ENCODE measurements at places on chromosomes 4 and X.
A peak's percentile ranks its signal among the peaks of the same experiment; 100 is the strongest.

- no peak for DNase-seq
Observed at GRCh38 chrX:139692506-139692849, 15.5 kb downstream of the MCF2 start.

DNA sequence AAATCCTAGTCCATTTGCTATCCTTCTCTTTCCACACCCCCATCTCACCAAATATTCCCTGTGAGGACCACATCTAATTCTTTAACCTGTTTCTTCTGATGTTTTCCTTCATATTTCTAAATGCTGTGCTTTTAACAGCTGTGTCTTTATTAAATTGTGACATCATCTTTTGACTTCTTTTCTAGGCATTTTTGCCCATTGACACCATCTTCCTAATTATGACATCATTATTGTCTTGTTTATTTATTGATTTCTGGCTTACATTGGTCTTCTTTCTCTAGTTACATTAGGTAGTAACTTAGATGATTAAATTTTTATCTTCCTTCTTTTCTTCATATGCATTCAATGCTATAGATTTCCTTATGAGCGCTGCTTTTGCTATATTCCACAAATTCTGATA is 175.8 kb upstream of the PDE5A start:
- no peak for DNase-seq

DNA sequence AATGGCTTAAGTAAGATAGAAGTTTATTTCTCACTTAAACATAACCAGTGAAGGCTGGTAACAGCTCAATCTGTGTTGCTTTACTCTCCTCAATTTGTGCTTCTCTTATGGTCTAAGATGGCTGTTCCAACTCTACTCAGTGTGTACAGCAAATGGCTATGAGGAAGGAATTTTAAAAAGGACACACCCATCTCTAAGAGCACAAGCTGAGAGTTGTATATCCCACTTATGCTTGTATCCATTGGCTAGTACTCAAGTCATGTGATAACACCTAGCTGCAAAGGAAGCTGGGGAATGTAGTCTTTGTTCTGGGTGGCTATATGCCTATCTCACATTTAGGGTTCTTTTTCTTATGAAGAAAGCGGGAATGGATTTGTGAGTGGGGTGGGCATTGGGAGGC is 63.3 kb downstream of the GPAT3 start:
- peak; percentile 42 for DNase-seq

- no peak for DNase-seq
Observed at GRCh38 chr4:69894186-69894585, 34.2 kb upstream of the SULT1E1 start.

DNA sequence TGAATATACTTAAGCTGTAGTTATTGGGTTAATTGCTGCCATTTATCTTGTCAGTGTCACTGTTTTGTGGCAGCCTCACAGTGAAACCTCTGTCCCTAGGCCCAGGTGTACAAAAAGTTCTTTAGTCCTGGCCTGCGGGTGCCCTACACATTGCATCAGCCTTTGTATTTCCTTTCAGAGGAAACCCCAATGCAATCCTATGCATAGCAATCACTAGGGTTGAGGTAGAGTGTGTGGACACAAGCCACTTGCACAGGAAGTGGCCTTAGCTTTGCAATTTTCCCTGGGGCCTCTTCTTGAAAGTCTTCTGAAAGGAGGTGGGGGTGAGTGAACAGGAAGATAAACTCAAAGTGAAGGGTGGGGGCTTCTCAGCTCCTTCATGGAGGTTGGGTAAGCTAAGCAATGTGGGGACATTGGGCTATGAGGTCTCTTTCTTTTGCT is 27.8 kb downstream of the VSIG4 start:
- DNase-seq: no peak

GRCh38 chr4:99625369-99625768 is 32.3 kb downstream of the C4orf54 start:
- no peak for DNase-seq

- no peak for DNase-seq
Observed at GRCh38 chr4:124863040-124863545, 150.6 kb upstream of the ANKRD50 start.

DNA sequence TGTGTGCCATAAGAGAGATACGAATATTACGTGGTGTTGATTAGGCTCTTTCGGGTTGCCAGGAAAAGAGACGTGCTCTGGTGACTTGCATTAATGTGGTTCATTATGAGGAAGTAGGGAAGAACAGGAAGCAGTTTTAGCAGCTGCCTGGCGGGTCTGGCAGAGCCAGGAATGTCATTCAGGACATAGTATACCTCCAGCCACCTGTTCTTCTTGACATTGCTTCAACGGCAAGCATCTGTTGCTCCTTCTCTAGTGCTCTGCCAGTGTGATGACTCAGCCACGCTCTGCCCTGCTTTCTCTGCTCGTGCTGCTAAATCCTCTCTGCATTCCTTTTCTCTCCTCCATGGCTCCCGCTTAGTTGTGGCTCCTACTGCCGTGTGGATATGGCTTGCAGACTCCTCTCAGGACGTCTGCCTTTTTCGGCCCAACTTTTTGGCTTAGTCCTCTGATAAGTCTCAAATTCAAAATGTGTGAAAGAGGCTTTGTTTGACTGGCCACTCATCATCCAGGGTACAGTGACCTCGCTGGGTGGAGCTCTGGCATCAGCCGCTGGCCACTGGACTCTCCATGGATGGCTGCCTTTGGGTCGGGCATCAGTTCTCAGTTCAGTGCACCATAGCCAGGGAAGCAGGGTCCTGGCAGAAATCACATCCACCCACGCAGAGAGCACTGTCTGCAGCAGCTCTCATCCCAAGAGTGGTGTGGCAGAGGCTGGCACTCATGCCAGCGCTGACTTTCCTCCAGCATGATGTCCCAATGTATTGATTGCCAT is 89.3 kb upstream of the KLF3 start:
- no peak for DNase-seq

Measured in fibroblast of skin of right quadriceps (primary cell).